ENCODE measurements at places on chromosomes 4 and X.

- peak; percentile 58 for DNase-seq
These were observed 46.9 kb upstream of the RHOH start for GRCh38 chr4:40149960-40150385.

- no peak for DNase-seq
These were observed 739.3 kb upstream of the FAM241A start for GRCh38 chr4:111405989-111406388.

DNA sequence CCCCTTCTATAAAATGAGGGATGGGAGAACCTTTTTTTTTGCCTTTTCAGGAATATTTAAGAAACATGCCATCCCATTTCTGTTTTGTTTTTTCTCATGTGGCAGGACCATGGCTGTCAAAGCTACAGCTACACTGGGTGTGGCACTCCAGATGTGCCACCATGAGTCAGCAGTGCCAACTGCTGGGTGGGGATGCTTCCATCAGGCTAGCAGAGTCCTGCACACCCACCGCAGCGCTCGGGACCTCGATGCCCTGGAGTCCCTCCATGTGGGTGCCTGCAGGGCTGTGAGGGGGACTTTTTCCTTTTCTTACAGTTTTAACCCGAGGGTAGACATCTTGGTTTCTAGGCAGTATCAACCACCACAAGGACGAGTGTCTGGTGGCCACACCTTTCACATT is 352.6 kb downstream of the NR3C2 start:
- DNase-seq: no peak

GRCh38 chr4:37400241-37400881 is 155.8 kb downstream of the NWD2 start:
- DNase-seq: no peak

- DNase-seq: no peak
These were observed 36.6 kb downstream of the ANAPC10 start for GRCh38 chr4:145061318-145061920.

DNA sequence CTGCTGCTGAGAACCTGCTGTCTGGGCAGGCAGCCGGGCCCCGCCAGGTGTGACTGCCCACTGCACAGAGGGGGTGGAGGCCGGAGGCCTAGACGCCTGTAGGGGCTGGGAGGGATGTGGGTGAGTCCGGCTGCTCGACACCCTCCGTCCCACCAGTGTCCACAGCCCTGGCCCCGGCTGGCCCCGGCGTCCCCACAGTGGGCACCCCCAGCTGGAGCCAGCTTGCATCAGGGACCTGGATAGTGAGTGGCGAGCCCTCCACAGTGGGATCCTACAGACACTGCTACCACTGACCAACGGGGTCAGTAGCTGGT is 34.7 kb upstream of the SPON2 start:
- DNase-seq: no peak

DNA sequence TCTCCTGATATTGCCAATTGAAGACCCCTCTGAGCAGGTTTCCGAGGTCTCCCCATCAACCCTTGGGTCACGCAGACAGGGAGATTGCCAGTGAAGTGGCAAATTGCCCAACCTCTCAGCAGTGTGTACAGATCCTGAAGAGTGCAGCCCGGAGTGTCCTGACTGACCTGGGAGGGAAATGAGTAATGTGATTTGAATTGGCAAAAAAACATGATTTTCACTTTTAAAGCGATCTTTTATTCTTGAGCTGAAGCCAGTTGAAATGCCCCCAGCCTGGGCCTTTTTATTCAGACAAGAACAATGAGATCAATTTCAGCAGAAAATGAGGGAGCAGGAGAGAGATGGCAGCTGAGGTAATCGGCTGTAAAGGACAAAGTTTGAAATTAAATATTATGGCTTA is 401.8 kb downstream of the RAPGEF2 start:
- DNase-seq: no peak

GRCh38 chr4:166067915-166068314 is 194.9 kb downstream of the TLL1 start:
- no peak for DNase-seq

DNA sequence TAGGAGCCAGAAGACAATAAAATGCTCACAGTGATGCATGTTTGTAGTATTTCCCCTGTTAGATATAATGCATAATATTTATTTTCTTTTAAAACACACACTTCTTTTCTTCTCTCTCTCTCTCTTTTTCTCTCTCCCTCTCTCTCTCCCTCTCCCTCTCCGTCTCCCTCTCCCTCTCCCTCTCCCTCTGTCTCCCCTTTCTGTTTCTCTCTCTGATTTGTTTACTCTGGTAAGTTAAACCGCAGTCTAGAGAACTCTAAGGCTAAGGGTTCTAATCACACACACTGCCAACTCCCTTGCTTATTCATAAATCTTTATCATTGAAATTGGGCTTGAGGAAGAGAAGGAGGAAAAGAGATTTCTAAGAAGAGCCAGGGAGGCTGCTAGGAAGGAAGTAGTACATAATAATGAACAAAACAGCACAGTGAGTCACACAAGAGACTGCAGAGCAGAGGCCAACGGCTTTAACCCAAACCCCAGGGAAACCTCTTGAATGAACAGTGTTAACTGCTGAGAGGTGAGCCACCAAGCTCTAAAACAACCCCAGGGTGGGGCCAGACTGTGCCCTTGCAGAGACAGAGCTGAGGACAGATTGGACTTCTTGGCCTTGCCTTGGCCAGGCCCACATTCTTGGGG is 9.1 kb upstream of the PHOX2B start:
- DNase-seq: no peak

DNA sequence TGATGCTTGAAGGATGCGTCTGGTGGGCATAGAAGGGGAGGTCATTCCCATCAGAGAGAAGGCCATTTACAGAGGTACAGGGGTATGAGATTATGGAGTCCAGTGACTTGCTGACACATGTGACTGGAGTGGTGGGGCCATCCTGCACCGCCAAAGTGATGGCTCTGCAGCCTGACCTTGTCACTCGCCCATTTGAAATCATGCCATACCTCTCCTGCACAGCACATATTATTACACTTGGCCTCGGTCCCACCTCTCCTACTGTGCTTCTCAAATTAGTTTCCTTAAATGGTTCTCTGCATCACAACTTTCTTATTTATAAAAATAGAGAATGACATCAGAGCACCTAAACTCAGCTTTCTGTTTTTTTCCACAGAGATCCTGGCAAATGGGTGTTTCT is 60.7 kb upstream of the HAND2 start:
- DNase-seq: no peak

DNA sequence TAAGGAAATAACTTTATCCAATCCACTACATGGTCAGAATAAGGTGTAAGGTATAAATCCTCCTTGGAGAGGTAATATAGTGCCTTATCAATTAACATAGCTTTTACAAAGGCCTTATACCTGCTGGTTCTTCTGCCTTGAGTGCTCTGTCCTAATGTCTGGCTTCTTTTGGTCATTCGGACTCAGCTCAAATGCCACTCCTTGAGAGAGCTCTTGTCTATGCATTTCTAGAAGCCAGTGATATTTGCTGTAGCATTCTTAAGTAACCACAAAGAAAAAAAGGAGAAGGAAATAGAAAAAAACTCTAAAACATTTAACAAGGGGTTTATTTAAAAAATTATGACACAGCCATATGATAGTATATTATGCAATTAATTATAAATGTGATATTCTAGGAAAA is 444.8 kb upstream of the SLIT2 start:
- no peak for DNase-seq

- no peak for DNase-seq
These were observed 116.0 kb downstream of the CPEB2 start for GRCh38 chr4:15118292-15118691.

DNA sequence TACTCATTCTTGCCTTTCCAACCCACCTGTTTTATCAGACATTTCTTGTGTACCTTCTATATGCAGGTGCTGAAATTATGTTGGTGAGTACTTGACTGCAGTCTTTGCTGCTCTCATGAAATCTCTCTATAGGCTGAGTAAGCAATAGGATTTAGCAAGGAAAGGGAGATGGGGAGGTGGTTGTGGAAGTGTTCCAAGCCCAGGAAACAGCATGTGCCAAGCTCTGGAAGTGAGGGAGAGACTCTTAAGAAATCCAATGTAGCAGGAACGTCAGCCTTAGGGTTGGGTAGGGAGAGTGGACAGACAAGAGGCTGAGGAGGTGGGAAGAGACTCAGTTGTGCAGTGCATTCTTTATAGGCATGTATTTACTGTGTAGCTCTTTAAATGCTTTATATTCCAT is 5.6 kb downstream of the SEPTIN11 start:
- DNase-seq: no peak

DNA sequence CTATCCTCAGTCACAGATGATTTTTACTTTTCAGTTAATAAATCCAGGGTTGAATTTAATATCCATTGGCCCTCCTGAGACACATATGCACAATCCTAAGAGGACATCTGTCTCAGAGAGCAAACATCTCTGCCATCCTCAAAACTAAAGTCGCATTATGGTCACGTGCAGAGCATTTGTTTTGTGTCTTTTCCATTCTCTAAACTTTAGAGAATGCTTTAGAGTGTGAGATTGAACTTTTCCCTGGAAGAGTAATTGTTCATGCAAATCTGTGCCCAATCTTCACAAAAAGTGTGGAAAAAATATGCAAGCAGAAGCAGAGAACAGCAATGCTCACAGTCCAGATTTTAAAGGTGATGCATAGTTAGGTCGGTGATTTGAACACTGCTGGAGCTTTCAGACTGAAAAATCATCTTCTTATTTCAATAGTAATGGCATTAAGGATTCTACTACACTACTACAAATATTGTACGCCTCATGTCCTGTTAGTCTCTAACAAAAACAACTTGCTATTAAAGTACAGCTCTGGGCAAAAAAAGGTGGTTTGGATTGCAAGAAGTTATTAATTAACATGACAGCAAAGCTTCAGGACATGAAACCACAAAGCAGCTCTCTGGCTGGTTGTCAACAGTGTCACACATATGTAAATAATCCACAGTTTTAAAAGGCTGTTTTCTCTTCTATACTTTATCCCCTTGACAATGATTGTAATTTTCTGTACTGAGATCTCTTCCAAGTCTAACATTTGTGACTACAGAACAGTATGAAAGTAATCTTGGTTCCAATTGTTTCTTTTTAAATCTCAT is 19.9 kb downstream of the DCHS2 start:
- DNase-seq: no peak

GRCh38 chr4:54363037-54363436 is 133.9 kb downstream of the PDGFRA start:
- no peak for DNase-seq

GRCh38 chr4:84901740-84902281 is 64.7 kb downstream of the WDFY3 start:
- DNase-seq: no peak

- DNase-seq: no peak
These were observed 25.6 kb downstream of the NR0B1 start for GRCh38 chrX:30283456-30284200.

DNA sequence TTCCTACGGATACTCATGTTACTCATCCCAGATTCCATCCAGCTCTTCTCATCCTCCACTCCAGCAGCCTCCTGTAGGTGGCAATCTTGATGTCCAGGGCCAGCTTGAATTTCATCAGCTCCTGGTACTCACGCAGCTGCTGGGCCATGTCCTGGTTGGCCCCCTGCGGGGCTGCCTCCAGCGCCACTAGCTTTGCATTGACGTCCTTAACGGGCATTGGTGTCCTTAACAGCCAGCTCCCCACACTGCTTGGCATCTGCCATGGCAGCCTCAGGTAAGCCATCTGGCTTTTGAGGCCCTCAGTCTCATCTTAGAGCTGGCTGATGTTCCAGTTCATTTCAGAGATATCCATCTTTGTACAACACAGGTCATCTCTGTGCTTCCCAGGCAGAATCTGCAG is 223.7 kb downstream of the FGF13 start:
- no peak for DNase-seq

- DNase-seq: no peak
These were observed 198.7 kb downstream of the AFAP1 start for GRCh38 chr4:7740866-7741525.

DNA sequence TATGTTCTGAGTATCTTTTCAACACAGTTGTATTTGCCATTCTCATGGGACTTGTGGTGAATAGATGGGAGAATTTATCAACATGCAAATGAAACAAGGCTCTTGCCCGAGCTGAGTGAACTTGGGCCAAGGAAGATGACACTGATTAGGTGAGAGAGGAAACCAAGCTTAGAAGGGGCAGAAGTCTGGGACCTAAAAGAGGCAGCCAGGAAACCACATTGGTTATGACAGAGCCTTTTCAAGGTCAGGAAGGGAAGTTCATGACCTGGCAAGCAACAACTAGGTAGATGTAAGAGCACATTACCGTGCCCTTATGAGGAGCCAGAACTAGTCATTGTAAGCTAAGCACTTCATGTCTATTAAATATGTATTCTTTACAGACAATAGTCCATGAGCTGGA is 590.3 kb downstream of the PACRGL start:
- no peak for DNase-seq

All from stimulated activated CD4-positive, alpha-beta T cell treated with anti-CD3 and anti-CD28 coated beads, Interleukin-1b, Interleukin-23, amount 100 ng/mL, for 1 hour (primary cell).